ENCODE measurements at places on chromosomes 1 and 21.

DNA sequence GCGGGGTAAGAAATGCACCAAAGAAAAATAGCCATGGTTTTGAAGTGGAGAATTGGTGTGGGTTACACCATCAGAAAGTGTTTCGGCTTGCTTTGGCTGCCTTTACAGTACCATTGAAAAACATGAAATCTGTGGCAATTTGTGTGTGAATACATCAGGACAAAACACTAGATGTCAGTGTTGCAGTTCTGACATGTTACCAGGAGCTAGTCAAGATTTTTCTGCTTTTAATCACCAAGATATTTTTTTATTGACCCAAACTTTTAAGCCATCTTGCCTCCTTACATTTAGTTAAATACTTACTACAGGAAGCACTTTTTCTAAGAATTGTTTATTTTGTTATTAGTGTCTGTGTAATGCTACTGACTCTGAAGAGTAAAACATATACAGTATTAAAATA is 14.3 kb downstream of the RRP15 start:
- no peak for DNase-seq

DNA sequence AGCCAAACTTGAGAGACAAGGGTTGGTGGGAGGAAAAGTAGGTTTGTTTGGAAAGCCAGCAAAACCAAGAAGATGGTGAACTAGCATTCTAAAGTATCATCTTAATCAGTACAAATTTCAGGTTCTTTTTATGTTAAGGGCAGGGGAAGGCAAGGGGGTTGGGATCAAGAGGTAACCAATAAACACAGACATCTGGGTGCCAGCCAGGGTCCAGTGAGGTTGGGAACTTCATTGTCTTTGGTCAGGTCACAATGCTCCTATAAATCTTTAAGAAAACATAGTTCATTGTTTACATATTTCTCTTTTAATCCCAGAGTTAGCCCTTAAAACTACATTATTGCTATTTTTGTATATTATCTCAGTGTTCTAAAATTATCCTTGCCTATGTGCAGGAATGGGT is 126.2 kb upstream of the NR5A2 start:
- DNase-seq = no peak

- no peak for DNase-seq
Measured at GRCh38 chr21:26887251-26887650, 42.0 kb upstream of the ADAMTS1 start.

- DNase-seq = no peak
Measured at GRCh38 chr1:46363121-46363520, 22.5 kb downstream of the NSUN4 start.

GRCh38 chr1:151048645-151049032 is 1.1 kb downstream of the C1orf56 start:
- no peak for DNase-seq
